ELR (cell line): ENCODE measurements at places on chromosomes 11 and 22.

DNA sequence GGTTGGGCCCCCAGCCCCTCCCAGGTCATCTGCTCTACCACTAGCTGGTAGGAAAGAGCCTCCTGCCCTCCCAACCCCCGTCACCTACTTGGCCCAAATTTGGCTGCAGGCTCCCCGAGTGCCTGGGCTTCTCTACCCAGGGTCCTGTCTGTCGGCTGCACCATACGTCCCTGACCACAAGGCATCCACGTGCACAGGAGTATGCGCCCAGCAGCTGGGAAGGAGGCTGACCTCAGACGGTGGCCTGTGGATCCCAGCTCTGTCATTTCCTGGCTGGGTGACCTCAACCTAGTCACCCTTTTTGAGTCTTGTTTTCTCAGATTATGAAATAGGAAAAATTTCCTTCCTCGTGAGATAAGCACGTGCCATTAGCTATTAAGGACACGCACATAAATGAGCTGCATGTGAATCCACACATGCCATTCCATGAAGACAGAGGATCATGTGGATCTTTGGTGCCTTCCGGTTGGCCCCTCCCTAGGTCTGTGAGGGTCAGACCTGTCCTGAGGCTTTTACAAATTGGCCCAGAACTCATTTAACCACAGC is 13.7 kb downstream of the CYB561A3 start:
- peak; percentile 73 for DNase-seq

DNA sequence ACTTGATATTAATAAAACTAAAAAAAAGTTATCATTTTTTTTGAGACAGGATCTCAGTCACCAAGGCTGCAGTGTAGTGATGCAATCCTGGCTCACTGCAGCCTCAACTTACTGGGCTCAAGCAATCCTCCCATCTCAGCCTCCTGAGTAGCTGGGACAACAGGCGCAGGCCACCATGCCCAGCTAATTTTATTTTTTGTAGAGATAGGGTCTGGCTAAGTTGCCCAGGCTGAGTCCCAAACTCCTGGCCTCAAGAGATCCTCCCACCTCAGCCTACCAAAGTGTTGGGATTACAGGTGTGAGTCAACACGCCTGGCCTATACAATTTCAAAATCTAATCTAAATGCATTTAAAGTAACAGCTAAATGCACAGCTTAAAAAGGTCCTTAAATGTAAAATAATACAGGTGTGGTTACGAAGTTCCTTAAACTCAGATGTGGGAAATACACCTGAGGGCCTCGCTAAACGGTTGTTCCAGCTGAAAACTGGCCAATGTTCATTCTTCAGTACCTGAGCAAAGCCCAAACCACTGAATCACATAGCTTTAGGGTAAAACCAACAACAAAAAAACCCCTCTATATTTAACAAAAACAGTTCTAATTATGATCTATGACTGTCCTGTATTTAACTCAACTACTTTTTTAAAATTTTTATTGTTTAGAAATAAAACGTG is 11.8 kb downstream of the NAP1L4 start:
- DNase-seq = no peak

GRCh38 chr11:102186551-102187191 is 76.4 kb downstream of the YAP1 start:
- DNase-seq = no peak

DNA sequence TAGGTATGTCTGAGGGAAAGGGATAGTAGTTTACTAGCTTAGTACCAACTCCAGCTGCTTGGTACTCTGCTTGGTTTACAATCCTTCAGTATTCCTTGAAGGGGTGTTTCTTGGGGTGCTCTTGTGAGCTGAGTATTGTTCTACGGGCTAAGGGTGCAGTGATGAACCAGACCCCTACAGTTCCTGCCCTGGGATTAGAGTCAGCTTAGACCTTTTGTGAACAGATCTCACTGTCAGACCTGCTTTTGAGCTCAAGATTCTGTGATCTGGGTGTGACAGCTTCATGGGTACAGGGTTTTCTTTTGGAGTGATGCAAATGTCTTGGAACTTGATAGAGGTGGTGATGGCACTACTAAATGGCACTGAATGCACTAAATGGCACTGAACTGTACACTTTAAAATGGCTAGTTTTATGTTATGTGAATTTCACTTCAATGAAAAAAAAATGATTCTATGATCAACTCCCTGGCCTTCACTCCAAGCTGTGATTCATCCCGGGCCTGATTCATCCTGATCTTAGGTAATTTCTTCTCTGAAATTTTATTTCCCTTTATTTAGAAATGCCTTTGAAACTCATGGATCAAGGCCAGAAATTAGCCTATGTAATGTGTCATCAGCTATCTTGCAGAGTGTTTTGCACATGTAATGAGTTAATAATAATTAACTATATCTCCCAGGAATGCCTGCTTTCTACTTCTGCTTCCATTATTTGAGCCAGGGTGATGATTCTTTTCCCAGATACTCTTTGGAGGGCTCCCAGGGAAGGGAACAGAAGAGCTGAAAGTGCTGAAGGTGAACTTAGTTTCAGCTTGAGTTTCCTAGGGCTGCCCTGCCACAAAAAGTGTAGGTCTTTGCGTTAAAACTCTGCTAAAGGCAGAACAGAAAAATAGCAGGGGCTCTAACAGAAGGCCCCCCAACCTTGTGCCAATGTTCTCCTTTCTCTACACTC is 87.9 kb downstream of the NCAM1 start:
- DNase-seq = peak; percentile 29

DNA sequence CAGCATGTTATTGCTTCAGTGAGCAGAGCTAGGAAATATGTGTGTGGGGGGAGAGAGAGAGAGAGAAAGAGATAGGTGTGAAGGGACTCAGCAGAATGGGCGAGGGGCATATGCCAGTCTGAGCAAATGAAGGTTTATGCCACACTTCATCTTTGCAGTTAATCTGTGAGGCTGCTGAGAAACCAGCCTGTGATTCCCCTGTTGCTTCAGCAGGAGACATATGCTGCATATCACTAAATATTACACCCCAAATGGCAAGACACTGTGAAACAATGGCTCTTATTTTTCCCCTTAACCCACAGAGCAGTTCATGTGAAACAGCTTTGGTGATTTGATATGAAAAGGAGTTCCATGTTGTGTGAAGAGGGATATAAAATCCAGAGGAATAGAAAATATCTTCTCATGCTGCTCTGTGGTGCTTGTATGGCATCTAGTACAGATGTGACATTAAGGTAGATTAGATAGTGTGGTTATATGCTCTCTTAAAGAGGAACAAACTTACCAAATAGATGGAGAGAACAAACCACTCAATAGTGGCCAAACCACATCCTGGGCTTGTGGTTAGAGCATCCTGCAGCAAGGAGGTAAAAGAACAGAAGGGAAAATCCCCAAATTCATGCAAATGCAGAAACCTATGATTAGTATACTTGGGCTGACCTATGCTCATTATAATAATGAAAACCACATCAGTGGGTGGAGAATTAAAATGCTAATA is 864.2 kb downstream of the FAM181B start:
- DNase-seq = no peak

- DNase-seq = no peak
These were observed 16.8 kb downstream of the PIWIL4 start for GRCh38 chr11:94583866-94584500.
